Activated naive CD8-positive, alpha-beta T cell treated with anti-CD3 and anti-CD28 coated beads, Interleukin-2, amount 10 ng/mL, durations not matched to agents 7 days and 5 days (primary cell): ENCODE measurements at places on chromosomes 5 and 9. TPM values are rescaled to one million over a fixed set of nuclear protein-coding genes. Genes with fewer than 3 reads are reported as not detected.

Gene PCDHA10
- not detected for total RNA-seq

Gene CARD6
- total RNA-seq = 3.5 TPM

Gene SHOC1
- total RNA-seq = not detected

Gene COL27A1
- 1.7 TPM for total RNA-seq

Gene PKD2L2
- not detected for total RNA-seq

Gene SMIM27
- total RNA-seq = 30.4 TPM

Gene DEPDC1B
- 27.1 TPM for total RNA-seq

Gene CAMSAP1
- 32.5 TPM for total RNA-seq

Gene PDCD1LG2
- total RNA-seq = 1.0 TPM

Gene FGFR4
- 2.3 TPM for total RNA-seq

- DNase-seq = no peak
These were observed 577.9 kb downstream of the ISL1 start for GRCh38 chr5:51961154-51961562.

DNA sequence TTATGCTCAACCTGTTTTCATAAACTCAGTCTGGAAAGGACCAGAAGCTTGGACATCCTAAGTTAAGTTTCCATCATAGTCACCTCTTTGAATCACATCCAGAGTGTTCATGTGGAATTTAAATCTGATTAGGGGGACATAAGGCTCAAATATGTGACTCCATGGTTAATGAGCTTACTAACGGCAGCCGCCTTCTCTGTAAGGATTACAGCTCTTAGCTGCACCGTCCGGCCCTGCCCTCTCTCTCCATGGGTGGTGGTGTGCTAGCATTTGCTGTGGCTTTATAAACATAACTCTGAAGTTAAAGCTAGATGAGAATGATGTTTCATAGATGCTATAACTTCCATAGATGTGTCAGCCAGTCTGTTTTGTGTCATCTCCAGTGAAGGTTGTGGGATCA lies 156.5 kb downstream of the TRIO start:
- DNase-seq = no peak

DNA sequence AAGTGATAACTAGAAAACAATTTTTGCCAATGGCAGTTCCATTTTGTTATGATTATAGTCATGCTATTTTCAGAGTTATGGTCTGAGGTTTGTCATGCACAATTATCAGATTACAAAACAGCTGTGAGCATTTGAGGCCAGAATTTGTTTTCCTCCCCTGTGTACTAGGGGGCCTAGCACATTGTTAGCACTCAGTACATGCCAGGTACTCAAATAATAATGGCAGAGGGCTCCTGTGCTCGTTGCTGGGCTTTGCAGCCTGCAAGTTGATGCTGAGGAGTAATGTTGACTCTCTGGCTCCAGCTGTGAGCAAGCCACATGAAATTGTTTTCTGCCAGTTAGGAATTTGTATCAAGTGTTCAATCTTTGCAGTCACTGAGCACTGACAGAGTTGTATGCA lies 6.9 kb downstream of the DNAI1 start:
- DNase-seq = no peak

DNA sequence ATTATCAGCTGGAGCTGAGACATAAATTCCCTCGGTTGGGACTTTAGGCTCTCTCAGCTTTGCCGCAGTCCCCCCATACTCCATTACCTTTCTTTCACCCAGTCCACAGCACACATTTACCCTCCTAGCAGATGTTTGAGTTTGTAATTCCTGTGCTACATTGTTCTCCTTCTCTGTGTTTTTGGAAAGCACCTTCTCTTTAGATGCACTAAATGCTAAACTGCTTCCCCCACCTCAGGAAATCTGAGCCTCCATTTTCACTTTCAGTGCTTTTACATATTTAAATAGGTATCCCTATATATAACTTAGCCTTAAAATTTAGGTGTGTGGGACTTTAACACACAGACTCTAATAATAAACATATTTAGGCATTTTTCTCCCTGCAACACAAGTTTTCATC lies 356.9 kb downstream of the NFIB start:
- no peak for DNase-seq

DNA sequence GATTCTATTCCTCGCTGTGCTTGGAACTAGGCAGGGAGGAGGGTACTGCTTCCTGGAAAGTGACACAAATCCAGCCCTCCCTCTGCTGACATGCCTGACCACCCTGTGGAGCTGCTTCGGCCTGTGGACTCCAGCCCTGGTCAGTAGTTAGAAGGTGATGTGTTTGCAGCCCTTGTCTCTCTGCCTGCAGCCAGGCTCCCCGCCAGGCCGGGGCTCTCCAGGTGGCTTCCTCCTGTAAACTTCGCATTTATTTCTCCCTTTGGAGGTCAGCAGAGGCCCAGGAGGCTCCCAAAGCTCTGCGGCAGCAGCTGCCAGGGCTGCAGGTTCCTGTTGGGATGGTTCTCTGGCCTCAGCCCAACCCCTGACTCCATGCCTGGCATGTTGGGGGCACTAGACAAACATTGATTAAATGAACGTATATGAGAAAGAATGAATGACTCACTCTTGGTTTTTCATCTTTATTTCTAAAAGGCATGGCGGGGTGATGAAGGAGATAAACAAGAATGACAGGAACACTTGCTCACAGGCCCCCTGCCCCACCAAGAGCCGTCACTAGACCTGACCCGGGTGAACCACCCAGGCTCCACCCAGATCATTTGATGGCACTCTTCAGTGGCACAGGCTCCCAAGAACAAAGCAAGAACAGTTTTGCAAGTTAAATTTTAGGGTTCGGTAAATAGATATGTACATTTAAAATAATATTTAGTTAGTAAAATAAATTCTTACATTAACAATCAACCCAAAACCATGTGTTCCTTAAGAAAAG lies 8.4 kb upstream of the IRX2 start:
- no peak for DNase-seq

DNA sequence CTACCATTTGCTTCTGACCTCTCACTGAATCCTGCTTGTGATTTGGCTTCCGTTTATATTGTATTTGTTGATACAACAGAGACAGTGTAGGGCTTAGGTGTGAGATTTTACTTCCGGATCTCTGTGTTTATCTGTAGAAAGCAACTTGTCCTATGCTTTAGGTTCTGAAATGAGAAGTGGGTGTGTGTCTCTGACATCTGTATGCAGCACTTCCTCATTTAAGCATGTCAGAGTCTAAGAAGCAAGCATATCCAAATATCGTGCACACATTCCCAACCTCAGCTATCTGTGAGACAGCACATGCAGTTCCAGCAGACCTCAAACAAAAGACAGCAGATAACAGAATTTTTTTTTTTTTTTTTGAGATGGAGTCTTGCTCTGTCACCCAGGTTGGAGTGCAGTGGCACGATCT lies 16.3 kb downstream of the KLF9 start:
- no peak for DNase-seq

DNA sequence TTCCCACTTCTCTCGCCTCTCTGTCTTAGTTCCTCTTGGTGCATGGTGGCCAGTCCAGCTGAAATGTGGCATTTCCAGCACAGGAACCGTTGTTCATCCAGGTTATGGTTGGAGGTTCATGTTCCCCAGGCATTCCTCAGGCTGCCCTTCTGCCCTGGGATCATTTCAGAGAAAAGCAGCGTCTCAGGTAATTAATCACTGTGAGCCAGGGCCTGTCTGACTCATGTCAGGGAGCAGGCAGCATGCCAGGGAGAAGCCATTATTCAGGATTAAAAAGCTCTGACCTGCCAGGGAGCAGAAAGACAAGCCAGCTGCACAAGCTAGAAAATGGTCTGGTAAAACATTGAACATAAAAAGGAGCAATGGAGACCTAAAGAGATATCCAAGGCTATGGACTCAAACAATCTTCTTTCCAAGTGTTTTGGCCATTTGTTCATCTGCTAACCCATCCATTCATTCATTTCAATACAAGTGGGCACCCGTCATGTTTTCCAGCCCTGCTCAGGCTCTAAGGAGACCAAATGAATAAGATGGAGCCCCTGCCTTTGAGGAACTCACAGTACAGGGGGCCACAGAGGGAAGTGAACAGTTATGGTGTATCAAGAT lies 241.4 kb downstream of the DRD1 start:
- DNase-seq = no peak

GRCh38 chr9:79428422-79428821 lies 143.3 kb upstream of the TLE4 start:
- DNase-seq = no peak

DNA sequence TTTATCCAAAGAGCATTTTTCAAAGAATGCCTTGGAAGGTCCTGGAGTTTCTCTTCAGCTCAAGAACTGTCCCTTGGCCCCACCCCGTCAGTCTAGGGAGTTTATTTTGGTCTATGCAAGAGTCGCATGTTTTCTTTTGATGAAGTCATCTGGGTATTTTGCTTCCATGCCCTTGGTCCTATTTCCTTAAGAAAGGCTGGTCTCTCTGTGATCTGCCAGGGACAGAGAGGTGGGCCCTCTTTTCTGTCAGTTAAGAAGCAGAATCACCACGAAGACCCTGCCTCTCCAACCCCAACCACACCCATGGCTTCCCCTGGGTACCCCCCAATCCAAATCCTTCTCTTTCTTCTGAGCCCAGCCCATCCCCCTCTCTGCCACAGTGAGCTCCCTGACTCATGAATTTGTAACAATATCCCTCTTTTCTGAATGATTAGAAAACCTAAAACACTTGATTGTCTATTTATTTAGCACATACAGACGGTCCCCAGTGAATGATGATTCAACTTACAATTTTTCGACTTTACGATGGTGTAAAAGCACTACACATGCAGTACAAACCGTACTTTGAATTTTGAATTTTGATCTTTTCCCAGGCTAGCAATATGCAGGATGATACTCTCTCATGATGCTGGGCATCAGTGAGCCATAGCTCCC lies 163.5 kb upstream of the ADRA1B start:
- no peak for DNase-seq

GRCh38 chr5:21918451-21918850 lies 934.7 kb downstream of the CDH12 start:
- DNase-seq = no peak

DNA sequence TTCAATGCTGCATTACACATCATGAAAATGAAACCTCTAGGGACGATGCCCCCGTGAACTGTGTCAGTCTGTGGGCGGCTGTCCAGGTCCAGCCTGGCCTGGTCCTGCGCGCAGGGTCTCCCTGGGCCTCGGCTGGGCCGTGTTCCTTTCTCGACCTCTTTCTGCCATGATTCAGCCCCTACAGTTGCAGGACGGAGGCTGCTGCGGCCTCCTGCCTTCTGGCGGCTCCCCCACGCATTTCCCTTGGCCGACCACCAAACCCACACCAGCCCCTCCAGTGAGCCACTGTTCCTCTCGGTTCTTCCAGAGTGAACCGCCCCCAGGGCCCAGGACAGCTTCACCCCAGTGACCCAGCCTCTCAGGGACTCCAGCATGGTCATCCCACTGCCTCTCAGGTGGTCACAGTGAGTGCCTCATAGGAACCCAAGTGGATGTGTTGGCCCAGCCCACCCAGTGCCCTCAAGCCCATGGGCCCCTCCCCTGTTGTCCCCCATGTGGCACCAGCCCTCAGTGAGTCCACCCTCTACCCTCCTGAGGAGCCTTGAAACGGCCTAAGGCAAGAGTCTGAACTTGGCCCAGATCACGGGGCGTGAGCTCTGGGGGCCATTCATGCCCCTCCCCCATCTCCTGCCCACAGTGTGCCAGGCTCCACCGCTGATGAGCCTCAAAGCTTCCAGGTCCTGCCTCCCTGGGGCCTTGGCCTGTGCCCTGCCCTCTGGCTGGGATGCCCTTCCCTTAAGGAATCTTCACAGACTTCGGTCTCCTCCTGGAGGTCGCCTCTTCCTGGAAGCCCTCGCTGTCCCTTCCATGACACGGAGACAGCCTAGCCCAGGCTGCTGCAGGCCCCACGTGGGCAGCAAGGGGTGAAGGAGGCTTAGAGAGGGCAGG lies 10.0 kb upstream of the CLIC3 start:
- no peak for DNase-seq

- no peak for DNase-seq
These were observed 127.0 kb upstream of the RPS23 start for GRCh38 chr5:82405161-82405560.

DNA sequence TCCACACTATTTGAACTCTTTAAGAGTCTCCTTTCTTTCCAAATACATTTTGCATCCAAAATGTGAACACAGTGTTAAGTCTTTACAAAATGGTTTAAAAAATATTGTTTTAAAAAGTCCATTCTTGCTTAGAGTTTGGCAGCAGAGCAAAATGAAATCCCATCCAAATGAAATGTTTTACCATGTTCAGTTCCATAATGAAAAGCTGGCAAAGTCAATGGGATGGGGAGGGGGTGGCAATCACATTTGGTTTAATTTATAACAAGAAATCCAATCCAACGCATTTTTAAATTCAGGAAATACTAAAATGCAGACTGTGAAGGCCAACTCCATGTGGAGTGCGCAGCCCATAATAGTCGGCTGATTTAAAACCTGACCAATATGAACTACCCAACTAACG lies 39.4 kb downstream of the MRPL36 start:
- DNase-seq = no peak

DNA sequence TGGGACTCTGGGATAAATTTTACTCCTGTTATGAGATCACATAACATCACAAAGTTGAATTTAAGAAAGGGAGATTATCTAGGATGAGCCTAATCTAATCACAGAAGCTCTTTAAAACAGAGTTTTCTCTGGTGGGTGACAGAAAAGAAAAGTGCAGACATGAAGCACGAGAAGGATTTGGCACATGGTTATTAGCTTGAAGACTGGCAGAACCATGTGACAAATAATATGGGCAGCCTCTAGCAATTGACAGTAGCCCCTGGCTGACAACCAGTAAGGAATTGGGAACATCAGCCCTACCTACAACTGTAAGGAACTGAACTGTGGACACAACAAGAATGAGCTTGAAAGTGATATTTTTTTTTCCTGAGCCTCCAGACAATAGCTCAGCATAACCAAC lies 243.1 kb downstream of the HTR1A start:
- DNase-seq = no peak

DNA sequence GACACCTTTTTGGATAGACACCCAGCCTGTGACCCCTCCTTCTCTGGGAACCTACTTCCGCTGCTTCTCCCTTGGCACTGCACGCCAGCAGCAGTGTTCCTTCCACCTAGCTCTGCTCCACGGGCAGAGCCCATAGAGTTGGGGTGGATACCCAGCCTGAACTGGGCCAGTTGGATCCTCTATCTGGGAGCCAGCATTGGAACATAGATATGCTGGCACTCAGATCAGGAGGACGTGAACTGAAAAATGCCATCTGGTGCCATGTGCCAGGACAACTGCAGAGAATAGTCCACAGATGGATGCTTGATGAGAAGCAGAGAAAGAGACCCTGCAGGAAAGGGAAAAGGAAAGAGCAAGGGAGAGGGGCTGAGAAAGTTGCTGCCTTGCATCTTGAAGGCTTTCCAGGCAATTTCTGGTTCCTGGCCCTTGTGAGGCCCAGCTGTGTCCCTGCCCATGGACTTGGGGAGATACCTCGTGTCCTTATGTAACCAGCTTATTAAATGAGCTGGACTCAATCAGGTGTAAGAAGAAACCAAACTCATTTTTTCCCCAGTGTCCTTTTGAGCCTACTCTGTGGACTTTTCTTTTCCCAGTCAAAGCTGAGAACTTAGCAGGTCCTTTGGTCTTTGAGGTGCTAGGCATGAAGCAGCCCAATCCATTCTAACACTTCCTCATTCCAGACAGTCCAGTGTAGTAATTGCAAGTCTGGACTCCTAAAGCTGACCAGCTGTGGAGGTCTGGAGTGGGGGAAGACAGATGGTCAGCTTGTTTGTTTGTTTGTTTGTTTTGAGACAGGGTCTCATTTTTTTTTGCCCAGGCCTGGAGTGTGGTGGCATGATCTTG lies 39.1 kb downstream of the ANGPTL2 start:
- no peak for DNase-seq
